Activated naive CD4-positive, alpha-beta T cell treated with anti-CD3 and anti-CD28 coated beads, Interleukin-2, amount 10 ng/mL, durations not matched to agents 7 days and 5 days (primary cell): ENCODE measurements at places on chromosomes 3 and 15.

DNA sequence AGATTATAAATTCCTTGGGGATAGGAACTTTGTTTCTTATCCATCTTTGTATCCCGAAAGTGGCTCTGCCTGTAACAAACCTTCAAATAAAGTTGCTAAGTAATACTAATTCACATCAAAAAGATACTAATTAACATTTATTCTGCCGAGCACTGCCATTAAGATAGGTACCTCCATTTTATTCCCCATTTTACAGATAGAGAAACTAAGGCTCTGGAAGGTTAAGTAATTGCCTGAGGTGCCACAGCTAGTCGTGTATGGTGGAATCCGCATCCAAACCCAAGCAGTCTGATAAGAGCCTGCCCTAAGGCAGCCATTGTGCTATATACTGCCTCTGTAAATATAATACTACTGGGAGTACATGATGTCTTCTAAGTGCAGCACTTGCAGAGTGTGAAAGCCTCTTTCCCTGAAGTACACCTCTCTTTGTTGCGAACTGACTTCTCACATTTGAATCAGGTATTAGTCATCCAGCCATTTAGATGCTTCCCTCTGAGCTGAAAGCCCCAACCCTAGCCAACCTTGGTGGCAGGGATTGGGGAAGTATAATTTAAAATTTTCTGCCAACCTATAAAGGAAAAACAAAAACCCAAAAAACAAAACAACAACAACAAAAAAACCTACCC lies 78.5 kb upstream of the CHD2 start:
- DNase-seq, result no peak

DNA sequence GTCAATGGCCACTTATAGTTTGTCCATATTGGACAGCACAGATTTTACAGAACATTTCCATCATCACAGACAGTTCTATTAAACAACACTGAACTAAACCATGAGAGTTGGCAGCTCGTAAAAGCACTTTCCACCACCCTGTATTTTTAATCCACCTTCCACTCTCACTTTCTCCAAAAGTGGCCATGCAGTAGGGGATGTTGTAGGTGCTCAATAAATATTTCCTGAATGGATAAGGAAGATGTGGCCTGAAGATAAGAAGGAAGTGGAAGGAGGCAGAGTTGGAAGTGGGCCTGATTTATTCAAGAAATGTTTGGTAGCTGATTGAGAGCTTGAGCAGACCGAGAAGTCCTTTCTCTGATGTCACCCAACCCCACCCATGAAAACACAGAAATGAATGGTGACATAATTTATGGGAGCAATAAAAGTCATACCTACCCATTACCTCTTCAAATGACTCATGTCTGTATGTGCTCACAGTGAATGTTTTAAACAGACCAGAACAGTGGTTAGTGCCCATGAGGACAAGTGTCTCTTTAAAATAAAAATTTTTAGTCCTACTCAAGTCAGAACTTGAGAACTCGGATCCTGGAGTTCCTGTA lies 39.6 kb upstream of the CTNNB1 start:
- no peak for DNase-seq

DNA sequence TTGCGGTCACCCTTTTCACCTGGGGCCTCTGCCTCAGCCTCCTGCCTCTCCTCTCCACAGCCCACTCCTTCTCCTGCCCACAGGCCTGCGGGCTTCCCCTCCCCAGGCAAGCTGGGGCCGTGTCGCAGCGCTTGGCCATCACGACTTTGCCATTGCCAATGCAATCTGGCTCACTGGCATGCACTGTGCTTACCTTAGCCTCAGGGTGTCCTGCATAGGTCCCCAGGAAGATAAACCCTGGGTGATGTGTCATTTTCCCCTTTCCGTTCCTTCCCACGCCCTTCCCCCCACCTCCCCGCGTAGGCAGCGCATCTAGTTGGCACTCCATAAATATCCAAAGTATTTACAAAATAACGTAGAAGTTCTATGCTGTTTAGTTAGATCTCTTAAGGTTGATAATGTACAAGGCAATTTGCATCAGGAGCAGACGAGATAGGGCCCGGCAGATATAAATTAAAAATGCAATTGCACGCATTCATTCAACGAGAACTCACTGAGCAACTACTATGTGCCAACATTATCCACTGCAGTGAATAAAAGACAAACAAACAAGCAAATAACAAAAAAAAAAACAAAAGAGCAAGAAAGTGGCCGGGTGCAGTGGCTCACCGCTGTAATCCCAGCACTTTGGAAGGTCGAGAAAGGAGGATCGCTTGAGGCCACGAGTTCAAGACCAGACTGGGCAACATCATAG lies 973 bp upstream of the COPG1 start:
- no peak for DNase-seq

- no peak for DNase-seq
Measured at GRCh38 chr3:73235768-73236167, 174.3 kb downstream of the EBLN2 start.

DNA sequence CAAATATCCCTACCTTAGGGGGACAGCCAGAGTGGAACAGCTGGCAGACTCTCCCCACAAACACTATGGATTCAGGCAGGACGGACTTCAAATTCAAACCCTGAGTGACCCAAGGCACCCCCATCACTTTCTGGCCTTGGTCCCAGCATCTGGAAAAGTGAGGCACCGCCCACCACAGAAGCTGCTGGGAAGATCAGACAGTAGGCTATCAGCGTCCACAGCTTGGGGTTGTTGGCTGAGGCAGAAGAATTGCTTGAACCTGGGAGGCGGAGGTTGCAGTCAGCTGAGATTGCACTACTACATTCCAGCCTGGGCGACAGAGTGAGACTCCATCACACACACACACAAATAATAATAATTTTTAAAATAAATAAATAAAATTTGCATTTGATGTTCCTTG lies 8.5 kb downstream of the PFKFB4 start:
- no peak for DNase-seq

GRCh38 chr15:24944954-24945353 lies 9.8 kb upstream of the SNRPN start:
- no peak for DNase-seq

GRCh38 chr3:146921693-146922092 lies 316.5 kb upstream of the PLSCR5 start:
- DNase-seq, result no peak

GRCh38 chr3:167467848-167468611 lies 5.8 kb downstream of the SERPINI2 start:
- no peak for DNase-seq

- DNase-seq, result no peak
Measured at GRCh38 chr15:79962178-79962577, 8.8 kb downstream of the BCL2A1 start.
